ENCODE measurements at places on chromosomes 4 and X. TPM values are rescaled to one million over a fixed set of nuclear protein-coding genes. Genes with fewer than 3 reads are reported as not detected.
A peak's percentile ranks its signal among the peaks of the same experiment; 100 is the strongest.

FGA gene
- total RNA-seq: 35.4 TPM

GRPR gene
- total RNA-seq: 0.27 TPM

GRCh38 chr4:45283352-45283751 lies 557.0 kb upstream of the GNPDA2 start:
- no peak overlapping the region for H3K4me3 ChIP-seq
- no peaks in the 10 kb centered on the region for H3K4me1 ChIP-seq
- no peaks in the 10 kb centered on the region for H3K36me3 ChIP-seq
- no peak overlapping the region for H3K27ac ChIP-seq
- no peak for DNase-seq

DNA sequence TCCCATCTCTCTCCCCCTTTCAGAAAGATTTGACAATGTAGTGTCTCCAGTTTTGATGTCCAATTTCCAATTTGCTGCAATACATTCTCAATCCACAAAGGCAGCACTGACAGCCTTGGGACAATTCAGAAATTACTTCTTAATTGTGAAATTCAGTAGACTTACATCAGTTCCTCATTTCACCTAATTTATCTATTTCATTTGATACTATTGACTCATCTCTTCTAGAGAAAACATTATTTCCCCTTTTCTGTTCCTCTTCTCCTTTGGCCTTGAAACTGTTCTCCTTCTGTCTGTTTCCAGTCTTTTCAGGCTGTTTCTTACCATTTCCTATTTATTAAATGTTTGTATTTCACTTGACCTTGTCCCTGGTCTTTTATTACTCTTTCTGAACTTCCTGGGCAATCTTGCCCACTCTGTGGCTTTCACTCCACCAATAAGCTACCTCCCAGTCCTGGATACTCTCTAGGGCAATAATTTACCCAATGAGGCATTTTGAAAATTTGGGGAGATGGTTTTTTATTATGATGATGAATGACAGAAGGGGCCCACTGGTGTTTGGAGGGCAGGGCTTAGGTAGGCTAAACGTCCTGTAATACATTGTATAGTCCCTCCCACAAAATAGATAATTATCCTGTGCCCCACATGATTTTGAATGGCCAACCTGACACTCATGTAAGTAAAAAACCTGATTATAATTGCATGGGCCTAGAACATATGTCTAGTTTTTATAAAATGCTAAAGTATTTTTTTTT lies 498.0 kb upstream of the BOD1L1 start:
- H3K27ac ChIP-seq: no peak overlapping the region
- H3K4me1 ChIP-seq: peaks cover 12% of the 10 kb centered on the region
- no peaks in the 10 kb centered on the region for H3K36me3 ChIP-seq
- H3K4me3 ChIP-seq: no peak overlapping the region
- DNase-seq: no peak
- no peaks in the 10 kb centered on the region for H3K27me3 ChIP-seq

BMX gene
- 3.0 TPM for total RNA-seq

- no peaks in the 10 kb centered on the region for H3K4me1 ChIP-seq
- no peak overlapping the region for H3K27ac ChIP-seq
- no peaks in the 10 kb centered on the region for H3K27me3 ChIP-seq
Observed at GRCh38 chrX:14010566-14010965, 19.1 kb downstream of the GEMIN8 start.

- no peak overlapping the region for H3K4me3 ChIP-seq
- no peak overlapping the region for H3K27ac ChIP-seq
- no peaks in the 10 kb centered on the region for H3K4me1 ChIP-seq
- no peak for DNase-seq
- H3K36me3 ChIP-seq: no peaks in the 10 kb centered on the region
Observed at GRCh38 chrX:71917621-71918343, 7.1 kb downstream of the NHSL2 start.

- H3K4me3 ChIP-seq: no peak overlapping the region
- H3K36me3 ChIP-seq: peaks cover 99% of the 10 kb centered on the region
- DNase-seq: no peak
- peaks cover 10% of the 10 kb centered on the region for H3K4me1 ChIP-seq
- no peaks in the 10 kb centered on the region for H3K27me3 ChIP-seq
Observed at GRCh38 chr4:17623451-17624001, 9.1 kb downstream of the MED28 start.

- H3K36me3 ChIP-seq: no peaks in the 10 kb centered on the region
- no peak for DNase-seq
Observed at GRCh38 chr4:92514627-92515026, 210.9 kb downstream of the GRID2 start.

DNA sequence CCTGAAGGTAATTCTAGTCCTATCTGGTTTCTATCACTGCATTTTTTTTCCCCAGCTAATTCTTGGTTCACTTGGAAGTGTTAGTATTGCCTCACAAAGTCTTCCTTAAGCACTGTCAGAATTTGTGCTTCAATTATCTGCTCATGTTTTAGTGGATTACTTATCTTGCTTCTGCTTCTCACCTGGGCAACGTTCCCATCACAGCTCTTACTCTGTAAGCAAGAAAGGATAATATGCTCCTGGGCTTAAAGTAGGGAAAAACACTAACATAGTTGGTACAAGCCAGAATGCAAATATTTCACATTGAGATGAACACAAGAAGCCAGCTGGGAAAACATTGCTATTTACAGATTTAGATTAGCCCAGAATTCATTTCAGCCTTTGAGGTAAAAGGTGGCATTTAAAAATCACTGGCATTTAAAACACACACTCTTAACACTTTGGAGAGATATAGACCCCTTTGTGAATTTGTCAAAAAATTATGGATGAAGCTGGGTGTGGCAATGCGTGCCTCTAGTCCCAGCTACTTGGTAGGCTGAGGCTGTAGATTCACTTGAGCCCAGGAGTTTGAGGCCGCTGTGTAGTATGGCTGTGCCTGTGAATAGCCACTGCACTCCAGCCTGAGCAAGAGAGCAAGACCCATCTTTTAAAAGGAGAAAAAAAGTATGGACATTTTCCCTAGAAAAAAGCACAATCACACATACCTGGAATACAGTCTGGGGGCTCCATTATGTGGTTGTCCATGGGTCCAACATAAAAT lies 6.6 kb upstream of the PTPN13 start:
- no peak overlapping the region for H3K27ac ChIP-seq
- no peaks in the 10 kb centered on the region for H3K27me3 ChIP-seq
- H3K36me3 ChIP-seq: no peaks in the 10 kb centered on the region
- DNase-seq: no peak
- no peak overlapping the region for H3K4me3 ChIP-seq

GPR119 gene
- not detected for total RNA-seq

GRCh38 chr4:156906325-156906724 lies 65.3 kb downstream of the PDGFC start:
- peaks cover 3% of the 10 kb centered on the region for H3K4me1 ChIP-seq
- no peak overlapping the region for H3K27ac ChIP-seq
- H3K4me3 ChIP-seq: no peak overlapping the region
- no peaks in the 10 kb centered on the region for H3K27me3 ChIP-seq

DNA sequence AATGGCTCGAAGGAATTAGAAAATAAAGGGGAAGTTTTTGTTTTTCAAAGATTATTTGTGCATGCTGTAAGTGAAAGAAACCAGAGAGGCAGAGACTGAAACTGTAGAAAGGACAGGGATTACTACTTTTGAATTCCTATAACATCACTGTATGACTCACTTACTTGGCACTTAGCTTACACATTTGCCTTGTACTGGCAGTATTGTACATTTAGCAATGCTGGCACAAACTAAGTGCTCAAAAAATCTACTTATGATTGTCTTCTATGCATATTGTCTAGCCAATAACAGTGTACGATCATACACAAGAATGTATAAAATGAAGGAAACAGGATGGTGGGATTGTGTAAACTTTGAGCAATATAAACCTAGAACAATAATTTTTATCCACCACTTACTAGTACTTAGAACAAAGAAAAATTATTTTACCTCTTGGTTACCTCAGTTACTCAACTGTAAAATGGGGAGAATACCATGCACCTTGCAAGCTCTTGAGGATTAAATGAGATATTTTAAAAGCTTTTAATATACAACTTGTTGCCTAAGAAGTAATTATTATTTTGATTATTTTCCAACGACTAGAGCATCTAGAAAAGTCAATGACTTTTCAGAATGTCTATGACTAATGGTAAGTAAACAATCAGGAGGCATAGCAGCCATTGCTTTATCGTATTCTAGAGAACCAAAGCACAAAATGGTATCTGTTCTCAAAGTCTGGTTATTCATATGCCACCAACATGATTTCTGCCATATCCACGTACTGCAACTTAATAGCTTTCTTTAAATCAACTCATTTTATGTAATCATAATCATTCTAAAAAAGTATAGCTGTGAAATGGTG lies 4.7 kb downstream of the FAM120C start:
- no peaks in the 10 kb centered on the region for H3K27me3 ChIP-seq
- DNase-seq: no peak
- no peak overlapping the region for H3K27ac ChIP-seq
- peaks cover 30% of the 10 kb centered on the region for H3K4me1 ChIP-seq
- H3K4me3 ChIP-seq: no peak overlapping the region

UGT2B17 gene
- 0.18 TPM for total RNA-seq

- no peak overlapping the region for H3K4me3 ChIP-seq
Observed at GRCh38 chrX:2958199-2958598, 29.1 kb upstream of the ARSD start.

- H3K4me1 ChIP-seq: no peaks in the 10 kb centered on the region
- no peak for DNase-seq
- no peaks in the 10 kb centered on the region for H3K36me3 ChIP-seq
- no peak overlapping the region for H3K27ac ChIP-seq
Observed at GRCh38 chrX:54415534-54416350, 24.5 kb upstream of the TSR2 start.

DRP2 gene
- total RNA-seq: not detected

XAGE2 gene
- 6.7 TPM for total RNA-seq

- no peak overlapping the region for H3K27ac ChIP-seq
- H3K4me3 ChIP-seq: no peak overlapping the region
- H3K4me1 ChIP-seq: no peaks in the 10 kb centered on the region
Observed at GRCh38 chrX:446245-446644, 59.5 kb upstream of the PPP2R3B start.

DNA sequence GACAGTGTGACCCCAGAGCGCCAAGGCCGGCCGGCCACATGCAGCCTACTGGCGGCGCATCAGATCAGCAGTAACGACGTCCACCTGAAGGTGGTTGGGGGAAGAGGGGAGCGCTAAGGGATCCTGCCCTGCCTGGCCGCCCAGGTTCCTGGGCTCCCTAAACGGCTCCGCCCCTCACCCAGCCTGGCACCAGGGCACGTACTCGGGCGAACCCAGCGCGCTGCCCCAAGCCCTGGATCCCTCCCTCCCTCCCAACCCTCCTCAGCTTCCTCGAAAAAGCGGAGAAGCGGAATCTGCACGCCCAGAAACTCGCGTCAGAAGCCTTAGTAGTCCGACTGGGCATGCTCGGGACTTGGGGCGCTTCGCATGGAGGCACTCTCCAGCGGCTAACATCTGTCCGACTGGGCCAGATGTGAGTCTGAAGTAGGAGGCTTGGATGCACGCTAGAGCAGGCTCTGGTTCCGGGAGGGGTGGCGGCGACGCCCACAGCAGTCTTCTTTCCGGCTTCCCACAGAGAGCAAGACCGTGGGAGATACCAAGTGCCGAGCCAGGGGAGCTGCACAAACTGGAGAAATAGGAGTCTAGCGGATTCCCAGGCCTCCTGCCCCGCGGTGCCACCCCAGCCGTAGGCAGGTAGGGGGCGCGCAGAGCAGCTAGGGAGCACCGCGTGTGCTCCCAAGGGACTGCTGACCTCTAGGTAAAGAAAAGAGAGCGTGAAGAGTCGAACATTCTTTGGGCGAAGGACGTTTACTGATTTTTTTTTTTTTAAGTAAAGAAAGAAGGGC lies 114.3 kb upstream of the TEX13C start:
- DNase-seq: peak; percentile 37
- H3K4me3 ChIP-seq: peak overlapping the region; percentile 47
- H3K27ac ChIP-seq: no peak overlapping the region
- H3K27me3 ChIP-seq: peaks cover 13% of the 10 kb centered on the region
- H3K36me3 ChIP-seq: no peaks in the 10 kb centered on the region

- H3K4me3 ChIP-seq: no peak overlapping the region
- DNase-seq: no peak
- no peaks in the 10 kb centered on the region for H3K36me3 ChIP-seq
- no peaks in the 10 kb centered on the region for H3K4me1 ChIP-seq
Observed at GRCh38 chr4:48024522-48024921, 8.0 kb downstream of the NIPAL1 start.

DNA sequence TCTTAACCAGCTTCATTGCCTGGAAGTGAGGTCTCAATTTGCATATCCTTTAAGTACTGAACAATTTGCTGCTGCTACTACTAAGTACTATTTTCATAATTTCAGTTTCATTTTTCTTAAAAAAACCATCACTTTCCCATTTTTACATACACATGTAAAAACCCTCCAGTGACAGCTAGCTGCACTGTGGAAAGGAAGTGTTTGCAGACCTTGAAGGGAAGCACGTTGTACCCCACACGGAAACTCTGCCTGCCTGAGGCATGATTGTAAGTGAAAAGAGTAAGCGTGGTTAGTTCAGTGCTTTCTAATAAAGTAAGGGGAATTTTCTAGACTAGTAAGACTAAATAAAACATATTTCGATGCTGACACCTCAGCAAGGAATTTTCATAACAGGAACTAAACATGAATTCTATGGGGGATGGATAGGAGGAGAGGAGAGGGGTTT lies 103.6 kb downstream of the RAPGEF2 start:
- peaks cover 32% of the 10 kb centered on the region for H3K4me1 ChIP-seq
- H3K4me3 ChIP-seq: no peak overlapping the region
- H3K36me3 ChIP-seq: peaks cover 8% of the 10 kb centered on the region
- no peaks in the 10 kb centered on the region for H3K27me3 ChIP-seq

FGF2 gene
- 8.1 TPM for total RNA-seq

GRCh38 chr4:105147553-105148161 lies 981 bp downstream of the TET2 start:
- no peaks in the 10 kb centered on the region for H3K36me3 ChIP-seq
- H3K27me3 ChIP-seq: no peaks in the 10 kb centered on the region
- peak overlapping the region; percentile 78 for H3K4me3 ChIP-seq
- DNase-seq: peak; percentile 47

NOP14 gene
- 20.7 TPM for total RNA-seq

- H3K27me3 ChIP-seq: peaks cover 8% of the 10 kb centered on the region
- no peak overlapping the region for H3K4me3 ChIP-seq
- no peak for DNase-seq
- no peaks in the 10 kb centered on the region for H3K36me3 ChIP-seq
Observed at GRCh38 chr4:185093603-185094002, 49.5 kb upstream of the SLC25A4 start.

CCSER1 gene
- total RNA-seq: 8.4 TPM

- no peaks in the 10 kb centered on the region for H3K36me3 ChIP-seq
- no peak overlapping the region for H3K4me3 ChIP-seq
- no peak overlapping the region for H3K27ac ChIP-seq
- no peaks in the 10 kb centered on the region for H3K4me1 ChIP-seq
- peak; percentile 65 for DNase-seq
- H3K27me3 ChIP-seq: peaks cover 10% of the 10 kb centered on the region
Observed at GRCh38 chrX:153539171-153539978, 21.9 kb downstream of the ATP2B3 start.

GRCh38 chrX:134603806-134604700 lies 54.2 kb downstream of the PLAC1 start:
- no peak for DNase-seq
- no peaks in the 10 kb centered on the region for H3K36me3 ChIP-seq
- no peaks in the 10 kb centered on the region for H3K4me1 ChIP-seq

ETDB gene
- total RNA-seq: not detected

Data from lower lobe of right lung (tissue), 2 donors.